ENCODE measurements at places on chromosomes 16 and 17.

DNA sequence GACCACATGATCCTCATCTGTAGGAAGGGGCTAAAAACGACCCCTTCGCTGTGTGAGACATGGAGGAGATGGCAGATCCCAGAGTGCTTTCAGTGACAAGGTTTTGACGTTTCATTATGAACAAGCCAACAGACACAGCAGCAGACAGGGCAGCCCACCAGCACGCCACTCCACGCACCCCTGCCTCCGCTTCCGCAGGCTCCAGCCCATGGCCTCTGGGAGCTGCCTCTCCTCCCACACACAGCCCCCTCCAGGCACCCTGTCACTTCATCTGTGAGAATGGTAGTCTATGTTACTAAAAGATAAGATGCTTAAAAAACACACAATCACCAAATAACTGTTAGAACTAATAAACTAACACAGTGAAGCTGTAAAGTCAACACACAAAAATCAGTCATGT lies 12.3 kb upstream of the ADCY7 start:
- no peak for DNase-seq

GRCh38 chr16:84438971-84439696 lies 65.3 kb downstream of the MEAK7 start:
- no peak for DNase-seq

GRCh38 chr16:728131-728889 lies 1.4 kb downstream of the HAGHL start:
- DNase-seq, result peak; percentile 56

GRCh38 chr16:22225060-22225459 lies 19.0 kb downstream of the EEF2K start:
- no peak for DNase-seq

- DNase-seq, result no peak
These were observed 32.9 kb downstream of the SYNRG start for GRCh38 chr17:37576281-37576680.

- no peak for DNase-seq
These were observed 491 bp downstream of the POLR2C start for GRCh38 chr16:57462978-57463362.

DNA sequence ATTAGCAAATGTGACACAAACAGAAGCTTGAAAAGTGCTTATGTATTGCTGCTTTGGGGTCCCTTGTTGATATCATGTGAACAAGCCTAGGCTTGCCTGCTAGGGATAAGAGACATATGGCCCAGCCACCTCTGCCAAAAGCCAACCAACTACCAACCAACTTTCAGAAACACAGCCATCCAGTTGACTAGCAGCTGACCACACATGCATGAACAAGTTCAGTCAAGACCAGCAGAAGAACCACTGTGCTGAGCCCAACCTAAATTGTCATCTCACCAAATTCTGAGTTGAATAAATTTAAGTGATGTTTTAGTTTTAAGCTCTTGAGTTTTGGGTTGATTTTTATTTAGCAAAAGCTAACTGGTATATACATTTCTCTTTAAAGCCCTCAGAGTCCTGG lies 3.5 kb downstream of the ERN2 start:
- DNase-seq, result no peak

GRCh38 chr16:12609937-12610699 lies 193.6 kb downstream of the CPPED1 start:
- no peak for DNase-seq

DNA sequence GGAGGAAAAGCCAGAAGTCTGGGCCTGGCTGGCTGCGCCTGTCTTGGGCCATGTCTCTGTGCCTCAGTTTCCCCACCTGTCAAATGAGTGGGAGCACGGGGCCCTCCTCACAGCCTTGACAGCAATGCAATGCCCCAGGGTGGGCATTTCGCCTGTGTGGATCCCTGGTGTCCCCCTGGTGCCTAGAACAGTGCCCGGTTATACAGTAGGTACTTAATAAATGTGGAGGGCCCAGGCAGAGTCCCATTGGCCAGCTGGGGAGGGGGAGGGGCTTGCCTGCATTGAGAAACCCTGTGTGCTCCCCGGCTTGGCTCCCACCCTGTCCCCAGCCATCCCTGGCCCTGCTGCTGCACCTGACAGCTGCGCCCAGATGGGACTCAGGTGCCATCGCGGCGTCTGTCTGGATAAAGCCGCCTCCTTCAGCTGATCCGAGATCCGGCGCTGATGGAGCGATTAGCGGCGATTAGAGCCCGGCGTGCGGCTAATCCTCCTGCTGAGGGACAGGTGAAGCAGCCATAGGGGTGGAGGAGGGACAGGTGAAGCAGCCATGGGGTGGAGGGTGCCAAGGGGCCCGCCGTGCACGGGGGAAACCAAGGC lies 12.4 kb downstream of the ZFPM1 start:
- no peak for DNase-seq

DNA sequence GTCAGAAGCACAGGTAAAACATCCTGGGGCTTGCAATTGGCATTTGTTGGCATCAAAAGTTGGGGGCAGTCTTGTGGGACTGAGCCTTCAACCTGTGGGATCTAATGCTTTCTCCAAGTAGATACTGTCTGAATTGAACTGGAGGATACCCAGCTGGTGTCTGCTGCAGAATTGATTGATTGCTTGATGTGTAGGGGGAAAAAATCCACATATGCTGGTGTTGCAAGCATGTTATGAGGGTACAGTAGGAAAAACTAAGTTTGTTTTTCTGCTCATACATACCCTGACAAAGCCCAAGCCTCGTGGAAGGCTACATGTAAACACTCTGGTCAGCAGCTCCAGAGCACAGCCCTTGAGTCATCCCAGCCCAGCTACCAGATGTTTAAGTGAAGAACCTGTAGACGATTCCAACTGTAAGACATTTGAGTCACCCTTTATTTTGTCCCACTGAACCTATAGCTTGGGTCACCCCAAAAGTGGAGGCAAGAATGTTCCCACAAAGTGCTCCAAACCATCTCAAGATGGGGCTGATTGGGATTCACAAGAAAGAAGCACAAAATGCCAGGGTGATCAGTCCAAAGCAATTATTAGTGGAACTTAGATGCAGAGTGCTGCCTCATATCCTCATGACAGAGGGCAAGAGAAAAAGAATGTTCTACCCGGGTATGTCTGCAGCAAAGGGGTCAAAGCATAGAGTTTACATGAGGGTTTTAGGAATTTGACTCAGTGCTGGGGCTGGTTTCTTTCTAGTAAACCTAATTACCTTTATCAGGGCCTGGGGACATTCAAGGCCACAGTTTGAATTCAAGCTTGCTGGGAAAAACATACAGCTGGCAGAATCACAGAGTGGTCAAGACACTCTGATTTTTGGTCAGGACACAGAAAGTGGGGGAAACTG lies 9.6 kb upstream of the APPBP2 start:
- no peak for DNase-seq

DNA sequence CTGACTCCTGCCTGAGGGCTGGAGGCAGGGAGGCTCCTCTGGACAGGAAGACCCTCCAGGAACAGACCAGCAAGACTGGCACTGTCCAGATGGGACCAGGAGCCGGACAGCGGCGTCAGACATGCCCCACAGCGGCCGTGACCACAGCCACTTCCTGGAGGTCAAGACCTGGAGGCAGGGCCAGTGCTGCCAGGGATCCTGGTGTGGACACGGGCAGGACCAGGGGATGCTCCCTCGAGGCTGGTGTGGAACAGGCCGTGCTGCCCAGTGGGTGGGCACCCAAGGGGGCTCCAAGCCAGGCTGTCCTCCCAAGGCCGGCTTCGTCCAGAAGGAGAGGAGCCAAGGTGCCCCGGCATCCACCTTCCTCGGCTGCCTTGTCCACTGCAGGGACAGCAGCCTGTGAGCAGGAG lies 4.5 kb upstream of the CCDC57 start:
- no peak for DNase-seq

GRCh38 chr17:43882761-43883415 lies 24.4 kb downstream of the MPP2 start:
- DNase-seq, result no peak

DNA sequence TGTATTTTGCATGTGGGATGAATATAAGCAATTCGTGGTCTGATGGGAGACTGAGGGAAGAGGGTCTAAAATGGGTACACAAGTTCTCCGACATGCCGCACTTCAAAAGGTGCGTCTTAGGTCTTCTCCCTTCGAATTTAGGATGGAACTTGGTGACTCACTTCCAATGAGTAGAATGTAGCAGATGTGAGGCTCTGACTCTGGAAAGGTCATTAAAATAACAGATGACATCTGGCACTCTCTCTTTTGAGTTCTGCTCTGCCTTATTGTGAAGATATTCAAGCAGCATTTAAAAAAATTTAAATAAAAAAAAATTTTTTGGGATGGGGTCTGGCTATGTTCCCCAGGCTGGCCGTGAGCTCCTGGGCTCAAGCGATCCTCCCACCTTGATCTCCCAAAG lies 92.7 kb downstream of the TMEM100 start:
- DNase-seq, result no peak

- no peak for DNase-seq
These were observed 156.2 kb downstream of the ABCC12 start for GRCh38 chr16:47999595-47999994.

GRCh38 chr17:30964876-30965275 lies 6.0 kb upstream of the RNF135 start:
- DNase-seq, result no peak

- DNase-seq, result no peak
These were observed at the start of gene RPL19 for GRCh38 chr17:39200070-39200879. TSS of gene RPL19 (plus strand) at chr17:39200283. CDS start at chr17:39200345, 62 bp downstream.

GRCh38 chr17:82230609-82231311 lies 1.9 kb downstream of the SLC16A3 start:
- DNase-seq, result no peak

DNA sequence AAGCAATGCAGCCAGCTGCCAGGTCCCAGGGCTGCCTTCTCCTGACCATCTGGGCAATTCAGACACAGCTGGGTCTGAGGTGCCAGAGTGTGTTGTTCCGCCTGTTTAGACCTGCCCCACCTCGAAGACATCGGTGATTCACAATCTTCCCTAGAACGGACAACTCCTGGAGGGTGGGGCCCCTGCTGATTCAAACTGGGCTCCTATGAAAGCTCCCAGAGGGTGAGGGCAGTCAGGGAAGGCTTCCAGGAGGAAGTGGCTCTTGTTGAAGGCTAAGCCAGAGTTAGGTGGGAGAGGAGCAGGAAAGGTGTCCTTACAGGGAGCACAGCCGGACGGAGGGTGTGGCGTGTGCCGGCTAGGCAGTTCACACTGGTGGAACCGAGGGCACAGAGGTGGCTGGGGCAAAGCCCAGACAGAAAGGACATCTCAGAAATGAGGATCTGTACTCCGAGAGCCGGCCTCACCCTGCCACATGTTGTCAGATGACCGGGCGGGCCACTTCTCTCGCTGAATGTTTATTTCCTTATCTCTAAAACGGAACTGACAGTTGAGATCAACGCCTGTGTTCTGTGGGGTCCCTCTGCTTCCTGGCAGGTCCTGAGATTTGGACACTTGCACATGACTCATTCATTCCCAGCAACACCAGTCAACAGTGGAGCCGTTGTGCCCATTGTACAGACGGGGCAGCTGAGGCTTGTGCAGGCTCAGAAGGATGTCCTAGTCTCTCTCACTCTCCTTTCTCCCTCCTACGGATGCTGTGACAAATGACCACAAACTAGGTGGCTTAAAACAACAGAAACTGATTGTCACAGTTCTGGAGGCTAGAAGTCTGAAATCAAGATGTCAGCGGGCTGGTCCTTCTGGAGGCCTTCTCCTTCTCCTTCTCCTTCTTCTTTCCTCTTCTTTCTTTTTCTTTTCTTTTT lies 26.9 kb upstream of the LITAF start:
- peak; percentile 46 for DNase-seq

GRCh38 chr17:41392278-41392677 lies 5.1 kb downstream of the KRT31 start:
- DNase-seq, result no peak

- no peak for DNase-seq
These were observed 28.0 kb downstream of the OR1D5 start for GRCh38 chr17:3035256-3035967.

DNA sequence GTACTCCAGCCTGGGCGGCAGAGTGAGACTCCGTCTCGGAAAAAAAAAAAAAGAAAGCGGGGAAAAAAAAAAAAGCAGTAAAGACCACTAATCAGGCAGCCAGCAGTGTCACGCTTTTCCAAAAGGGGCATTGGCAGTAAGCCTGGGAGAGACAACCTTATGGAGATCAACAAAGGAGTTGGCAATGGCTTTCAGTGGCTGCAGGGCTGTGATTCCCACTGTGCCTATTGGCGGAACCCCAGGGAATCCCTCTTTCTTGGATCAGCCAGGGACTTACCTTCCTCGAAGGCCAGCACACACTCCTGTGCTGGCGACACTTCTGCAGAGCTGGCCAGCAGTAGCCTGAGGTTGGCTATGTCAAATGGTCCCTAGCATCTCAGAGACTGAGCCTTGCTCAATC lies 43.2 kb upstream of the ZFHX3 start:
- DNase-seq, result no peak

GRCh38 chr16:24571096-24571495 lies 31.7 kb downstream of the RBBP6 start:
- no peak for DNase-seq

- DNase-seq, result peak; percentile 42
These were observed 56.0 kb downstream of the TNFRSF13B start for GRCh38 chr17:16915752-16916556.

- DNase-seq, result no peak
These were observed 22.6 kb upstream of the SPATA32 start for GRCh38 chr17:45284176-45285140.

DNA sequence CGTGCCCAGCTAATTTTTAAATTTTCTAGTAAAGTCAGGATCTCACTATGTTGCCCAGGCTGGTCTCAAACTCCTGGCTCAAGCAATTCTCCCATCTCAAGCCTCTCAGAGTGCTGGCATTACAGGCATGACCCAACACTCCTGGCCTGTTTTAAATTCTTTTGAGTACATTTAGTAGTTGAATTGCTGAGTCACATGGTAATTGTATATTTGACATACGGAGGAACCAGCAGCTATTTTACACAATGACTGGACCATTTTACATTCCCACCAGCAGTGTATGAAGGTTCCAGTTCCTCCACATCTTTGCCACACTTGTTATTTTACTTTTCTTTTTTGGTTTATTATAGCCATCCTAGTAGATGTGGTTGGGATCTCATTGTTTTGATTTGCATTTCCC lies 43.6 kb downstream of the RHOT1 start:
- no peak for DNase-seq

- DNase-seq, result no peak
These were observed 70.9 kb downstream of the GNAO1 start for GRCh38 chr16:56262148-56262547.

- DNase-seq, result no peak
These were observed 11.0 kb downstream of the P3H4 start for GRCh38 chr17:41800601-41801373.

GRCh38 chr17:59151591-59151990 lies 3.4 kb downstream of the SKA2 start:
- no peak for DNase-seq

GRCh38 chr17:68909066-68909465 lies 46.1 kb downstream of the ABCA8 start:
- DNase-seq, result peak; percentile 53

GRCh38 chr16:17944345-17944744 lies 392.2 kb downstream of the NPIPA8 start:
- DNase-seq, result no peak

All from globus pallidus (tissue), 1 donor.